ENCODE measurements at places on chromosomes 5 and 9. TPM values are rescaled to one million over a fixed set of nuclear protein-coding genes. Genes with fewer than 3 reads are reported as not detected.
A peak's percentile ranks its signal among the peaks of the same experiment; 100 is the strongest.

DNA sequence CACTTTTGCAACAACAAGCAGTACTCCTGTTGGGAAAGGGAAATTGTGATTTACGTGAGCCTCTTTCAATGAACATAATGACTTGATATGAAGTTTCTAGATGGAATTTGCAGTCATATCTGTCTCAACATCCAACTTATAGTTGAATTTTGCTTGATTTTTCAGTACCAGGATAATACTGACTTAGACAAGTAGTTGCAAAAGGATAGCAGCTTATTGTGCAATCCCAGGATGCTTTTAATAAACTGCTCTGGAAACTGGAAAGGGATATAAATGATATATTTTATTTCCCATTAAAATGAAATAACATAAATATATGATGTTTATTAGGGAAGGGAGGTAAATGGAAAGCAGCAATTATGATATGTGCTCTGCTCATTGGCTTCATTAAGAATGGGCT lies 174.4 kb upstream of the RGMB start:
- no peak for DNase-seq

DNA sequence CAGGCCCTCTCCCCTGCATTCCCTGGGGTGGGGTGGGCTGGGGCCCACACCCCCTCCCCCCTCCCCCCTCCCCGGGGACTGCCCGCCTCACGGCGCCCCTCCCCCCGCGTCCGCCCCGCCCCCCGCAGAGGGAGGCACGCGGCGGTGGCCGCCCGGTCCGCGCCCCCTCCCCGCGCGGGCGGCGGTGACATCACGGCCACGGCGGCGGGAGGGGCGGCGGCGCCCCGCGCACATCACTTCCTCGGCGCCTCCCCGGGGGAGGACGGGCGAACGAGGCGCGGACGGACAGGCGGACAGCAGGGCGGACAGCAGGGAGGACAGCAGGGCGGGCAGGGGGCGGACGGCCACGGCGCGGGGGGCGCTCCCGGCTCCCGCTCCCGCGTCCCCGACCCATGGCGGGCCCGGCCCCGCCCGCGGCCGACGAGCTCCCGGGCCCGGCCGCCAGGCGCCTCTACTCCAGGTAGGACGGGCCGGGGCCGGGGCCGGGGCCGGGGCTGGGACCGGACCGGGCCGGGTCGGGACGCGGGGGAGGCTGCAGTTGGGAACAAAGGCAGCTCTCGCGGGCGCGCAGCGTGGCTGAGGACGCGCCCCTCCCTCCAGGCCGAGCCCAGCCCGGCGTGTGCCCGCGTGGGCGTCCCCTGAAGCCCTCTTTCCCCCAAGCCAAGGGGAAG lies at the start of gene GPSM1:
GPSM1 (plus strand) TSS at position 236 of the 671 bp plus-strand sequence; CDS start at position 393, 157 bp downstream.
- no peak for DNase-seq

- no peak for DNase-seq
These were observed 146.5 kb downstream of the FANCC start for GRCh38 chr9:95171001-95171400.

DNA sequence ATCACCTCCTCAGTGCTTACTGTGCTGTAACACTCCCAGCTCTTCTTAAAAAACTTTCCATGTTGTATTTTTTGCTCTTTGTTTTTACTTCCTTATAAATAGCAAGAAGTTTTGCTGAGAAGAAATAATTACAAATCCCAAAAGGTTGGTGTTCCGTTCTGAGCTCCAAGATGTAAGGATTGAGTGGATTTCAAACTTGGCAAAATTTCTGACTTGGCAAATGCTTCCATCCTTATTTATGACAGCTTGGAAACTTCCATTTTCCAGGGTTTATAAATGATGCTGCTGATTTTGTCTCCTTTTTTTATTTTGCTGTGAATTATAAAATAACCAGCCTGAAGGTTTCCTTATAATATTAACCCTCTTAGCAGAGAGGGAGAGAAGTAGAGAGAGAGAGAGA lies 151.9 kb downstream of the NTRK2 start:
- DNase-seq: no peak

- no peak for DNase-seq
These were observed 637.1 kb upstream of the CCNG1 start for GRCh38 chr5:162800301-162800700.

DNA sequence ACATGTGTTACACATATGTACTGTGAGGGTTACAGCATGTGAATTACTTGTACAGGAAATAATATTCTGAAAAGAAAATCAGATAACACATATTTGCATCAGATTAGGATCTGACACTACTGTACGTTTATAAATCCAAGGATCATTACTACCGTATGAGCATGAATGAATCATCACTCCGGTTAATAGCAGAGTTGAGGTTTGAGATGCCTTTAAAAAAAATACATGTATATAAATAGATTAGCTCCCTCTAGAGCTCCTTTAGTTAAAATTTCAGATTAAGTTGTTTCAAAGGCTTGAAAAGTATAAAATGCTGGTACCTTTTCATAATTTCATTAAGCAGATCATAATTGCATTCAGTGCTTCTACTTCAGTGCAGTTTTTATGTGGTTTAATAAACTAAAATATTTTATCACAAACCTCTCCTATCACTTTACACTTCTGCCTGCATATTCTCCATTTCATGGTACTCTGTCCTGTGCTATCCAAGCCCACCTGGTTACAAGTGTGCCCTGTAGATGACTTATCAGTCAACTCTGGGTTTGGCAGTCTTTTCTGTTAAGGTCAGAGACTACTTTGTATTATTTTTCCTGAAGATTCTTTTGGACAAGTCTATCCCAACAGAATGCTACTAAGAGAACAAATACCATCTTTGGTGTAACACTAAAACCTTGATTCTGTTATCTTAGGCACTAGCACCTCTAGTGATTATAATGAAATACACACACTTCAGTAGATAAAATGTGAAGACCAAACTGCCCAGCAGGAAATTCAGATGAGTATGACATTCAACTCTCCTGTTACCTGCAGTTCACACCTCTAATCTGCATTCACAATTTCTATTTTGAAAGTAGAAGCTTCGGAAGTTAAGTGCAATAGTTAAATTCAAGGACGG lies 48.0 kb upstream of the POU5F2 start:
- DNase-seq: no peak

DNA sequence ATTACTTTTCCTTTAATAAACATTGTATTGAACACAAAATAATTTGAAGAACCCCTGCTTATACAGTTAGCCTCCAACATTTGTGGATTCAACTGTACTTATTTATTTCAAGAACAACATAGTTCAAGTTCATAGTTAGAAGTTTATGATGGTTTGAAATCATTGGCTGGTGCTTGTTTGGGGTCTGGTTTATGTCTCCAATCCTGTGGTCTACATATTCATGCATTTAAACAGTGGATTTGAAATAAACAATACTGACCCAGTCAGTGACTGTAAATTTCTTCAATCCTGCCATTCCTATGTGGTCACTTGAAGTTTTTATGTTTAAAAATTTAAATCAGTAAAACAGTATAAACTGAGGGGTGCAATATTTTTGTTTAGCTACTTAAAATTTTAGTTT lies 145.1 kb upstream of the TRPC7 start:
- DNase-seq: no peak

DNA sequence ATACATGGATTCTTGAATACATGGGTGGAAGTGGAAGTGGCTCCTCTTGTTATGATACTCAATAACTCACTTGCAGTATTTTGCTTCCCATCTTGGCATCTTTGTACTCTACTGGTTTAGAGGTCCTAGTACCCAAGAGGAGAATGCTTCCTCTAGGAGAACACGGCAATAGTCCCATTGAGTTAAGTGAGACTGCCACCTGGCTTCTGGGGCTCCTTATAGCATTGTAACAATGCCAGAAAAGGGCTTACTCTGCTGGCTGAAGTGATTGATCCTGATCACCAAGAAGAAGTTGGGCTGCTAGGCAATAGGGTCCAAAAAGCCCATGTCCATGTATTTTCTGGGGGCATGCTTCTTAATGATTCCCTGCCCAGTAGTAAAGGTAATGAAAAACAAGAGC lies 627.6 kb upstream of the SGCD start:
- no peak for DNase-seq

GRCh38 chr5:905139-905642 lies 12.5 kb downstream of the TRIP13 start:
- no peak for DNase-seq

GRCh38 chr5:73796164-73797131 lies 170.5 kb downstream of the ARHGEF28 start:
- DNase-seq: no peak

GRCh38 chr9:126106404-126106803 lies 220.2 kb upstream of the MVB12B start:
- no peak for DNase-seq

DNA sequence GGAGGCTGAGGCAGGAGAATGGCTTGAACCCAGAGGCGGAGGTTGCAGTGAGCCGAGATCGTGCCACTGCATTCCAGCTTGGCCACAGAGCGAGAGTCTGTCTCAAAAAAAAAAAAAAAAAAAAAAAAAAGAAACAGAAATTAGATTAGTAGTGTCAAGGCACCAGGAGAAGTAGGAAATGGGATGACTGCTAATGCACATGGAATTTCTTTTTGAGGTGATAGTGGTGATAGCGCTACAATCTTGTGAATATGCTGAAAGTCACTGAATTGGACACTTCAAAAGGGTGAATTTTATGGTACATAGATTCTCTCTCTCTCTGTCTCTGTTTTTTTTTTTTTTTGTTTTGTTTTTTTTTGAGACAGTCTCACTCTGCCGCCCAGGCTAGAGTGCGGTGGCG lies 42.1 kb upstream of the SUB1 start:
- DNase-seq: no peak

- no peak for DNase-seq
These were observed 35.1 kb downstream of the PJA2 start for GRCh38 chr5:109374625-109375024.

- no peak for DNase-seq
These were observed 152.9 kb upstream of the GNA14 start for GRCh38 chr9:77800924-77801551.

DNA sequence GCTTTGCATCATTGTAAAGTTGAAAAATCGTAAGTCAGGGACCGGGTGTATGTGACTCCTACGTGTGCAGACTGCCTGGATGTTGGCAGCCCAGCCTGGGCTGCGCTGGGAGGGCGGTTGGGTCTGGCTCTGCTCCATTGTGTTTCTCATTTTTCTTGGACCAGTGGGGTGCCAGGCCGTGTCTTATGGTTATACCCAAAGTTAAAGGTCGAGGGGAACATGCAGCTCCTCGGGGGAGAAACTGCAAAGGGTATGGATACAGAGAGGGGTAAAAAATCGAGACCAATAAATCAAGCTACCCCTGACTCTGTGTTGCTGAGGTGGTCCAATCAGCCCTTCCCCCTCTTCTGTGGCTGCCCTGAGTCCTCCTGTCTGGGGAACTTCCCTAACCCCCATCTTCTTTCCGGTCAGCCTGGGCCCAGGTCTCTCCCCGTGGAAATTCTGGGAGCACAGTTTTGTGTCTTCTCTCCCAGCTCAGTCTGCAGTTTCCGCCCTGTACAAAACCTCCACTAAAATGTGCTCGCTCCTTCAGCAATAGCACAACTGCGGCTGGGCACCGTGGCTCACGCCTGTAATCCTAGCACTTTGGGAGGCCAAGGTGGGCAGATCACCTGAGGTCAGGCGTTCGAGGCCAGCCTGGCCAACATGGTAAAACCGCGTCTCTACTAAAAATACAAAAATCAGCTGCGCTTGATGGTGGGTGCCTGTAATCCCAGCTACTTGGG lies 34.1 kb upstream of the UNC5A start:
- no peak for DNase-seq

DNA sequence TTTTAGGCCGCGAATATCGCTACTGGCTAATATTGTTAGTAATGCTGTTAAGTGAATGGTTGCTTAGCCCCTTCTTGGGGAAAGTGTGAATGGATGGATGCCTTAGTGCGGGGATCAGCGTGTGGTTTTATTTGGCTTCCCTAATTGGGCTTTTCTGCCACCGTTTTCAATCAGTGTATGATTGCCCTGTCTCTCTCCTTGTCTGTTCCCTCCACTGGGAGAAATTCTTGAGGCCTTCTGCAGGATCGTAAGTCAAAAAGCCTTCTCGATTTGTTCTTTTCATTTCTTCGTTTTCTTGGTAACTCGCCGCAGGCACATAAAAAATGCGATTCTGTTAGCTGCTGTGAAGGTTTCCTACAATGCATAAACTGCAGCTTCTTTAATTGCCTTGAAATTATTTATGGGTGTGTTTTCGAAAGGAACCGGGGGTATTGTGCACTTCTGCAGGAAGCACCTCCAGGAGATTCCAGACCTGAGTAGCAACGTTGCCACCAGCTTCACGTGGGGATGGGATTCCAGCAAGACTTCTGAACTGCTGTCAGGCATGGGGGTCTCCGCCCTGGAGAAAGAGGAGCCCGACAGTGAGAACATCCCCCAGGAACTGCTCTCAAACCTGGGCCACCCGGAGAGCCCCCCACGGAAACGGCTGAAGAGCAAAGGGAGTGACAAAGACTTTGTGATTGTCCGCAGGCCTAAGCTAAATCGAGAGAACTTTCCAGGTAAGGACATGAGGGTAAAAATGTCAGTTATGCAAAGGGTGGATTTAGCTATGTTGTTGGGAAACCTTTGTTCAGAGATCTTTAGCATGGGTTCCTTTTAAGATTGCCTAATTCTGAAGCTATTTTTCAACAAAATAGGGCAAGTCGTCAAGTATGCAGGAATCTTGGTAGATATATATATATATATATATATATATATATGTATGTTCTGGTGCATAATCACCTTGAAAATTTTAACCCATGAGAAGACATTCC lies 700 bp downstream of the SKP2 start:
- peak; percentile 27 for DNase-seq

- no peak for DNase-seq
These were observed 246.6 kb downstream of the TAF11L14 start for GRCh38 chr5:17880869-17881268.

DNA sequence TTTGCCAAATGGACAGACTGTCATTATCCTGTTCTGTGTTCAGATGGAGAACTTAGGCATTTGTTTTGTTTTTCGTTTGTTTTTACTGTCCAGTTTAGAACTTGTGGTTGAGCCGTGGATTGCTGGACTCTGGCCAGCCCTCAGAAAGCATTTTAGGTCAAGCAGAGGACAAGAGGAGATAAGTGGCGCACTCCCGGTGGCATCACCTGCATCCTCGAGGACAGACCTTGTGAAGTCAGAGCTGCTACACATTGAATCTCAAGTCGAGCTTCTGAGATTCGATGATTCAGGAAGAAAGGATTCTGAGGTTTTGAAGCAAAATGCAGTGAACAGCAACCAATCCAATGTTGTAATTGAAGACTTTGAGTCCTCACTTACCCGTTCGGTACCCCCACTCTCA lies 8.9 kb downstream of the MTRR start:
- DNase-seq: no peak

- DNase-seq: no peak
These were observed 1040.8 kb downstream of the TAF11L14 start for GRCh38 chr5:18675041-18675440.

The ARL14EPL gene
- 0.15 TPM for polyA plus RNA-seq

The PCDHB16 gene
- polyA plus RNA-seq: 5.0 TPM

The EDIL3 gene
- 41.3 TPM for polyA plus RNA-seq
